ENCODE measurements at places on chromosomes 7 and 10.

- DNase-seq, result no peak
These were observed 82.3 kb downstream of the COL13A1 start for GRCh38 chr10:69884024-69884367.

DNA sequence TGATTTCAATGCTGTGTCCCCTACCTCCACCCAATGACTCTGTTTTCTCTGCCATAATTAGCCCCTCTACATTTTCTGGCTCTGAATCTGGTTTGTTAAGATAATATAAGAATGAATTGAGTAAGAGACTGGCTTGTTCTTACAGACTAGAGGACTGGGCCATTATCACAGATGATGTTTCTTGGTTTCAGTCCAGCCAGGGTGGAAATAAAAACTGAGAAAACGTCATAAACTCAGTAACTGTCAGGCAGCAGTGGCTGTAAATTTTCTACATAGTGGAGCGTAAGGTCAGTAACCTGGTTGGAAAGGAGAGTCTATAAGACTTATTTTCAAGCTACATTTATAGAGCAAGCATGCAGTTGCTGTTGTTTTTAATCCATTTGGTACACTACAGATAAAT lies 485.4 kb downstream of the HTR7 start:
- no peak for DNase-seq

DNA sequence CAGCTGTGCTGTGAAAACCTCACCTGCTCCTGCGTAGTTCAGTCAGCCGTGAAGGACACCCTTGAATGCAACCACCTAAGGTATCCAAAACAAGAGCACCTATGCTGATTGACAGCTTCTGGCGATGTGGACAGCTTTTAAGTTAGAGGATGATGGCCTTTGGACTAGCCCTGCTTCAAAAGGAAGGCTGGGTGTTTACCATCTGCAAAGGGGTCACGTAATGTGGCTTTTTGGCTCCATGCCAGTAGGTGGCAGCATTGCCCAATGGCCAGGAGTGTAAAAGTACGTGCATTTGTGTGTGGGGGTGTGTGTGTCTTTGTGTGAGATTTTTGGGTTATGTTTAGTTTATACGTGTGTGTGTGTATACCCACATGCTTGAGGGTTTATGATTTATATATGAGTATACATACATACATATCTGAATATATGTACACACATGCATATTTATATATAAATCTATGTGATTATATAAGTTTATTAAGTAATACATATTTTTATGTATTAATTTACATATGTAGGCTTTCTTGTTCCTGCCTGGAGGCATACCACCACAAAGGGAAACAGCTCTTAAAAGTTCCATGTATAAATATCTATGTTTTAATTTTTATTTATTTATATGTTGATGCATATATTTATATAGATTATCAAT lies 236.3 kb upstream of the ANKRD30A start:
- peak; percentile 53 for DNase-seq

DNA sequence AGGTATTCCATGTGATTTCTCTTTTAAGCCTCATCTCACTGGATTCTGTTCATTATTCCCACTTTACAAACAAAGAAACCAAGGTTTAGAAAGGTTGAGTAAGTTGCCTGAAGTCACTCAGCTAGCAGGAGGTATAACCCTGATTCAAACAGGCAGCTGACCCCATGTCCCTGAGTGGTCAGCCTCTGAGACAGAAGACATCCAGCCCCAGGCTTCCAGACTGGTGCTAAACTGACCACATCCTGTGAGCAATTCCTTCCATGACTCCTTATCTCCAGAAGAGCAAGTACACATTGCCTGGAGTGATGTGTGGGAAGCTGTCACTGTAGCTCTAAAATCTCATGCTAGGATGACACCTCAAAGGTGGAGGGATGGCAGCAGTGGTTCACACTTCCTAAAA lies 3.7 kb downstream of the PLPP4 start:
- DNase-seq, result no peak

GRCh38 chr10:101772895-101773761 lies 2.8 kb downstream of the FGF8 start:
- no peak for DNase-seq

GRCh38 chr10:3491571-3491970 lies 293.4 kb downstream of the KLF6 start:
- no peak for DNase-seq

- peak; percentile 31 for DNase-seq
These were observed 9.2 kb downstream of the BNIP3 start for GRCh38 chr10:131972474-131973071.

GRCh38 chr10:132369636-132370185 lies 27.3 kb upstream of the PWWP2B start:
- DNase-seq, result no peak
